ENCODE measurements at places on chromosomes 2 and 18.

DNA sequence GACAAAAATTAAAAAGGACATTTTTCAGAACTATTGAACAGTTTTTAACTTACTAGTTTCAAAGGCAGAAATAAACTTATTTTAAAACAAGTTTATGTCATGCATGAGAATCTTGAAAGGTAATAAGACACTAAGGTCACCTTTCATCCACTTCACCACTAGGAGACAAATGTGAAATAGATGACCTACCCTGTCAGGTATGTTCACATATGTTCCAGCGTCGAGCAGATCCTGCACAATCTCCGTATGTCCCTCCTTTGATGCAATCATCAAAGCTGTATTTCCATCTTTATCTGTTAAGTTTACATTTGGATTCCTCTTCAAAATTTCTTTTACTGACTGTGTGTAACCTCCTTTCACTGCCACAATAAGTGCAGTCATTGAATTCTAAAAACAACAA is 34.7 kb downstream of the KIDINS220 start:
- DNase-seq, result no peak

GRCh38 chr18:22694954-22695353 is 238.2 kb upstream of the RBBP8 start:
- no peak for DNase-seq

- DNase-seq, result no peak
Observed at GRCh38 chr2:236553522-236553921, 16.1 kb upstream of the ACKR3 start.

DNA sequence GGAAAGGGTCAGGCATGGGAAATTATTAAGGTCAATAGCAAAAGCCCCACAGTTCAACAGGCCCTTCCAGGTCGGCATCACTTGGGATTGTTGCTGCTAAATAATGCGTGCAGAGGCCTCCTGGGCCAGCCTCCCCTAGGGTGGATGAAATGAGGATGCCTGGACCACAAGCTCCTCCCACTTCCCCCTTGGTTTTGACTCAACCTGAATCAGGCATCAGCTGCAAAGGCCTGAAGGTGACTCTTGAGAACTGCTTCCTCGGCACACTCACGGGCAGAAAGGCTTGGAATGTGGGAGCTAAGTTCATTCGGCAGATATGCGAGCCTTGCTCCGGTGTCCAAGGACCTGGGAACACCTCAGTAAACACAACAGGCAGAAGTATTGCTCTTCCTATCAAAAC is 69.3 kb downstream of the MBP start:
- DNase-seq, result no peak

DNA sequence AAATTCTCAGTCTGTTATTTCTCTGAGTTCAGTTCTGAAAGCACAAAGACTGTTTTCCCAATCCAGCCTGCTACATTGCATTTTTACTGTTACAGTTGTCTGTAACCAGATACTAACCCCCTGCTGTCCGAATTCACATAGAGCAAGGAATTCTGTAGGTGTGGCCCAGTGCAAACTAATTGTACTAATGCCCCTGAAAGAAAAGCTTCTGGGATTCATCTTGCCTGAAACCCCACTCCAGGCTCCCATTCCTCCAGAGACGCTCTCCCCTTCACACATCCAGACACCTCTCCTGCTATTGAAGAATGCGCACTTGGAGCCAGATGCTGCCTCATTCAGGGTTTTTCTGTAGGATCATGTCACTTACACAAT is 127.0 kb downstream of the TTC32 start:
- DNase-seq, result no peak

- DNase-seq, result no peak
Observed at GRCh38 chr2:59462422-59463197, 1090.8 kb downstream of the BCL11A start.

DNA sequence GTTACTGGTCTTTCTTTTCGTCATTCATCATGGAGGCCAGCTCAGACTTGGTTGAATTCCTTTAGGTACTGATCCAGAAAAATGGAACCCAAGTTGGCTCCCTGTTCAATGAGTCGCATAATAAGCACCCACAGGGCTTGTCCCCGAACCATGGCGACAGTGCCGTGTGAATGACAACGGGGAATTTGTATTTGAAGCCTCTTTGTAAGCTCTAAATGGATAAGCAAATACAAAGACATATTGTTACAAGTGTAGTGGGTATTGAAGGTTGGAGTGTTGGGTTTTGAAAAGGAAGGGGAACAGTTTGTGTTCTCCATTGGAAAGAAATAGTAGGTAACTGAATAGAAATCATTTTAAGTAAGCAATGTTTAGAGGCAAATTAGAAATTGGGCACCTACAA is 288.9 kb downstream of the SLC4A3 start:
- DNase-seq, result no peak

GRCh38 chr18:34647251-34647650 is 62.8 kb upstream of the DTNA start:
- DNase-seq, result peak; percentile 16

- no peak for DNase-seq
Observed at GRCh38 chr2:156434461-156435291, 1.5 kb upstream of the GPD2 start.

DNA sequence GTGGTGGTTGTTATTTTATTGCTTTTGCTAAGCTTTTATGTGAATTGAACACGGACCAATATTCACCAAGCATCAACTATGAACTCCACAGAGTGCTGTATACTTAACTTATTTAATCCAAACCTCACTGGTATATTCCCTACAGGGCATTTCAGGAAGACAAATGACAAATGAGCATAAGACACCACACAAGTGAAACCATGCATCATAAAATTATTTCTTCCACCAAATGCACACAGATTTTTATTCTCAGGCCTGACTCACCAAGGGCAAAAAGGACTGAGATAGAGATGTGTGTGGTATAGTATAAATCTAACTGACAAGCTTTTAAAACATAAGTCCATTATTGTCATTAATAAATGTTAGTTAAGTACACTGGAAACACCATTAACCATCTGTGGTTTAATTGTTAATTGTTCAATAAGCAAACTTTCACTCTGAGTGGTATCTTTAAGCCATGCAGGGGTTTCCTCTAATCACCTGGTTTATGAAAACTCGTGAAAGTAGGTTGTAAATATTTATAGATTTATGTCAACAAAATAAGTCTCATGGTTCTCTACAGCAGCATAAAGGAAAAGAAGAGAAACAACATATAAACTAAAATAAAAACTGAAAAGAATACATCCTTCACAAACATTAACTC is 77.6 kb upstream of the CRIM1 start:
- DNase-seq, result no peak

GRCh38 chr18:36460854-36461253 is 163.3 kb downstream of the FHOD3 start:
- no peak for DNase-seq

- no peak for DNase-seq
Observed at GRCh38 chr18:77068321-77069312, 64.0 kb downstream of the MBP start.

GRCh38 chr2:168293766-168294165 is 46.4 kb upstream of the STK39 start:
- no peak for DNase-seq

DNA sequence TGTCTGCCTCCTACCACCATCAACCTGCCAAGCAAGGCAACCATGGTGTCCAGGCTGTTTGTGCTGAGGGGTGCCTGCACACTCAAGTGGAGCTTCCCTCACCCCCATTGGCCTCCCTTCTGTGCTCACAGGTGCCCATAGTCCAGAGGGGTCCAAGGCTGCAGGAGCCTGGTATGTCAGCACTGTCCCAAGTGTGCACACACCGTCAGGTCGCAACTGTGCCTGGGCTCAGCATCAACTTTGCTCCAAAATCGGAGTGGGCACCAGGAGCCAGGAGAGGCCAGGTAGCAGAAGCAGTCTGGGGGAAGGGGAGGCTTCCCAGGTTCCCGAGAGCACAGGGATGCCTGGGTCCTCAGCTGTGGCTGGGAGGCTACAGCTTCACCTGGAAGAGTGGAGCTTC is 1528.2 kb upstream of the SLC39A10 start:
- DNase-seq, result no peak

DNA sequence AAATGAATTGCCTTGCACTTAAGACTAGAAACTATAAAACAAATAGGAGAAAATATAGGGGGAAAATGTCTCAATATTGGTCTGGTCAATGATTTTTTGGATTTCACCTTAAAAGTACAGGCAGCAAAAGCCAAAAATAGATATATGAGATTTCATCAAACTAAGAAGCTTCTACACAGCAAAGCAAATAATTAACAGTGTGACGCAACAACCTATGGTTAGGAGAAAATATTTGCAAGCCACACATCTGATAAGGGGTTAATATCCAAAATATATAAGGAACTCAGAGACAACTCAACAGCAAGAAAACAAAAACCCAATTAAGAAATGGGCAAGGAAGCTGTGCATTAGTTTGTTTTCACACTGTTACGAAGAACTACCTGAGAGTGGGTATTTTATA is 89.1 kb downstream of the MAIP1 start:
- DNase-seq, result no peak

GRCh38 chr2:234444893-234445292 is 52.0 kb downstream of the ARL4C start:
- DNase-seq, result no peak

GRCh38 chr18:21330122-21330701 is 88.2 kb downstream of the GREB1L start:
- no peak for DNase-seq

- no peak for DNase-seq
Observed at GRCh38 chr2:8572712-8573233, 109.1 kb upstream of the ID2 start.

DNA sequence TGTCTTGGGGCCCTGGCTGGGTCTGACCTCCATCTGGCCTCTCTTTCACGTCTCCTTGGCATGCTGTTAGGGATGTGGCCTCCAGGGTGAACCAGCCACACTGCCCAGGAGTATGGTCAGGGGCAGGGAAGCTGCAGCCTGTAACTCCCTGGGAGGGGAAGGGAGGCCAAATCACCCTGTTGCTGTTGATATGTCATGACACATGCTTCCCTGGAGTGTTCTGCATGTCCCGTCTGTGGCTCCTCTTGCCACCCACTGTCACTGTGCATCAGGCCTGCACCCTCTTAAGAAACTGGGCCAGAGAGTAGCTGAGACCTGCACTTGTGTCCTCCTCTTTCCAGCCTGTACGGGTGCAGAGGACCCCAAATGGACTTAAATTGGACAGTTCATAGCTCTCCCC is 221.3 kb downstream of the FHOD3 start:
- DNase-seq, result no peak

DNA sequence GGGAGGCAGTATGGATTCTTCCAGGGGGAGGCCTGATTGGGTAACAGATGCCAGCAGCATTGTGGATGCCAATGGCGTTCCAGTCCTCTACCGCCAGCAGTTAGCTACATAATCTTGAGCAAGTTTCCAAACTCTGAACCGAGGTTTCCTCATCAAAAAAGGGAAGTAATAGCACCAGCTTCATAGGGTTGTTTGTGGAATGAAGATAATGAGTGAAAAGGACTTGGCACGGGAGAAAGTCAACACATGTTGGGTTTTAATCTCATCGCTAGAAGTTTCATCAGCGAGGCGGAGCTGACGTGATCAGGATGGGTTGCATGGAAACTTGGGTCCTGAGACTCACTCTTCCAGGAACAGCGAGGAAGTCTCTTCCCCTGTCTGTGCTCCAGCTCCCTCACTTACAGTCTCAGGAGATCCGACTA is 266.7 kb downstream of the SH3BP4 start:
- DNase-seq, result no peak

DNA sequence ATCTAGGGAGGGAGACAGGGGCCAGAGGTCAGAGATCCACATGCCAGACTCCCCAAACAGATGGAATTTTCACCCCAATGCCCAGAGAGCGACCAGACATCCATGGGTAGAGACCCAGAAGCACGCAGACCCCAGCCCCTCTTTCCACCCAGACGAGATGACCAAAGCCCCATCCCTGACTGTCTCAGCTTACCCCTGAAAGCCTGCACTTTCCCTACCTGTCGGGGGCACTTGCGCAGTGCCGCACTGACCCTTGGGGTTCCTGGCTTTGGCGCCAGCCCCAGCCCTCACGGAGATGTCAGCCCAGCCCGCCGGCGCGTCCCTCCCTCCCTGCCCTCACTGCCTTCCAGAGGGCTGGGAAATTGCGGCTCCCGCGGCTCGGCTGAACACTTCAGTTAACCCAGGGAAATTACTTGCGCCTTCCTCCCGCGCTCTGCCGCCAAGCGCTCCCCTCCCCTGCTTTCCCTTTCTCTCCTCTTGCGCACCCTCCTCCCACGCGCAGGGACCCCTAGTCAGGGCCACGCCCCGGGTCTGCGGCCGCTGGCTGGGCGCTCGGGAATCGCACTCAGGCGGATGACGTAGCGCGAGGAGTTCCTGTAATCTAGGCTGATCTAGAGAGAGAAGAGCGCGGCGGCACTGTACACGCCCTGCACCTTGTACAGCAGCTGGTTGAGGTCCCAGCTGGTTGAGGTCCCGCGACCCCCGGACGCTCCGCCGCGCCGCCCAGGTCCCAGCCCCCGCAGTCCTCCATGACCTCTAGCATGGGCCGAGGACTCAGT is 12.0 kb downstream of the ALPG start:
- DNase-seq, result no peak

DNA sequence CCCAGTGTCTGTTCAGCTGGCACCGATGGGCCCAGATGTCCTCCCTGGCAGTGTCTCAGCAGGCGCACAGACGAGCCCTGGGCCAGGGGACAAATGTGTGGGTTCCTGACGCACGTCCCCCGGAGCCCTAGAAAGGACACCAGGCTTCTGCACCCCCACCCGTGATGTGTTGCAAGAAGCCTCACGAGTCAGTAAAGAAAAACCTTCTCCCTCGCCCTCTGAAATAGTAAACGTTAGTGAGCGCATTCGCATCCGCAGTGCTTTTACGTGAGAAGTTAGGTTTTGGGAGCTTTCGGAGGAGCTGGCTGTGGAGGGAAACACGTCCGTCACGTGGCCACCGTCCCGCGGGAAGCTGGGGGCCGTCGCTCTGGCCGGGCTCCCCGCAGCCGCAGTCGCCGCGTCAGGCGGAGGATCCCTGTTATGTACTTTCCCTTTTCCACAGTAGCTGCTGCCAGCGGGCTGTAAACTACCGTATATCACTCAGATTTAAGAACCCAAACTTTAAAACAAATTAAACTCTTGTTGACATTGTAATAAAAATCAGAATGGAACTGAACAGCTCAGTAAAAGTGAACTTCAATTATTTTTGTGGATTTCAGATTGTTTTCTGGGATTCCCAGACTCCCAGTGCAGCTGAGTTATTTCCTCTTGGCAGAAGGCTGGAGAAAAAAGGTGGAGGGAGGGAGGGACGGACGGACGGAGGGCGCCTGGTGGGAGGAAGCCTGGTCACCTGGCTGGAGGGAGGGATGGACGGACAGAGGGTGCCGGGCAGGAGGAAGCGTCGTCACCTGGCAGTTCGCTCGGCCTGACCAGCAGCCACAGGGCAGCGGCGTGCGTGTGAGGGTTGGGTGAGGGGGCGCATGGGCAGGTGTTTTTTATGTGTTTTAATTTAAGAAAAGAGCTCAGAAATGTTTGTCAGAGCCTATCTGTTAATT is 112.1 kb downstream of the NFATC1 start:
- DNase-seq, result no peak

- DNase-seq, result no peak
Observed at GRCh38 chr18:21083017-21083416, 28.6 kb downstream of the ROCK1 start.

Data from hematopoietic multipotent progenitor cell treated with erythropoietin and hydrocortisone succinate and interleukin-3 and kit ligand, for 8 days (in vitro differentiated cells).